ENCODE measurements at places on chromosomes 11 and 22.

- DNase-seq = no peak
Observed at GRCh38 chr11:115338476-115338875, 165.7 kb downstream of the CADM1 start.

- no peak for DNase-seq
Observed at GRCh38 chr22:28783786-28784671, 11.5 kb downstream of the CCDC117 start.

- no peak for DNase-seq
Observed at GRCh38 chr11:32332990-32333319, 102.4 kb downstream of the WT1 start.

- no peak for DNase-seq
Observed at GRCh38 chr11:62432695-62433094, 13.9 kb downstream of the SCGB1A1 start.

DNA sequence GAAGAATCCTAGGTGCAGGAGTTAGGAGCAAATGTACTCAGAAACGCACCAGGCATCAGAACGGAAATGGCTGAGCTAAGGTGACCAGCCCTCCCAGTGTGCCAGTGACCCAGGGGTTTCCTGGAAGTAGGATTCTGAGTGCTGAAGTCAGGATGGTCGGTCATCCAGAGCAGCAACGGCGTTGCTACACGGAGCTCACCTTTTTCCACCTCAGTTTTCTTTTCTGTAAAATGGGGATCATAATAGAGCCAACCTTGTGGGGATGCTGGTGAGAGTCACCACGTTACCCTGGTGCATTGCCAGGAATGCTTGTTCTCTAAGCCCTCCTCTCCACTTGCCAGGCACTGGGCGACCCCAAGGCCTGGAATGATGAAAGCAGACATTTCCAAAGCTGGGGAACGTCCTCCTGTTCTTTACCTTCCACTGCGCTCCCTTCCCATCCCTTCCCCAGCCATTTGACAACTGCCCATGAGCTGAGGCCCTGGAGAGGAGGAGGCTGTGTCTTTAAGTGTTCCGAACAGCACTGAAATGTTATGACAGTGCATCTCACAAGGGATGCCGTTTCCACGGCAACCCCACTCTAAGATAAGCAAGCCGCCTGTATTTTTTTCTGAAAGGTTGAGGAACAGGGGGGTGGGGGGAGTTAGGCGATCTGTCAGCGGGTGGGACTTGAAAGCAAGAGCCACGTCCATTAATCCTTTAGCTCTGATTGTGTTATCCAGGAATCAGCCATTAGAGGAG is 66.8 kb downstream of the TSPAN18 start:
- DNase-seq = no peak

- DNase-seq = no peak
Observed at GRCh38 chr11:8733852-8734251, 51.3 kb downstream of the RPL27A start.

DNA sequence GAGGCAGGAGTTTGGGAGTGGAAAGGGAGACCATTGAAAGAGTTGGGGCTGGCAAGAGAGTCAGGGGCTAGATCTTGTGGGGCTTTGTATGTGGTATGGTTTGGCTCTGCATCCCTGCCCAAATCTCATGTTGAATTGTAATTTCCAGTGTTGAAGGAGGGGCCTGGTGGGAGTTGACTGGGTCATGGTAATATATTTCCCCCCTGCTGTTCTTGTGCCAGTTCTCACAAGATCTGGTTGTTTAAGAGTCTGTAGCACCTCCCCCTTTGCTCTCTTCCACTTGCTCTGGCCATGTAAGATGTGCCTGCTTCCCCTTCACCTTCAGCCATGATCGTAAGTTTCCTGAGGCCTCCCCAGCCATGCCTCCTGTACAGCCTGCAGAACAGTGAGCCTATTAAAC is 10.1 kb upstream of the RAB3IL1 start:
- no peak for DNase-seq

GRCh38 chr11:65274735-65275682 is 13.2 kb downstream of the POLA2 start:
- DNase-seq = peak; percentile 59

DNA sequence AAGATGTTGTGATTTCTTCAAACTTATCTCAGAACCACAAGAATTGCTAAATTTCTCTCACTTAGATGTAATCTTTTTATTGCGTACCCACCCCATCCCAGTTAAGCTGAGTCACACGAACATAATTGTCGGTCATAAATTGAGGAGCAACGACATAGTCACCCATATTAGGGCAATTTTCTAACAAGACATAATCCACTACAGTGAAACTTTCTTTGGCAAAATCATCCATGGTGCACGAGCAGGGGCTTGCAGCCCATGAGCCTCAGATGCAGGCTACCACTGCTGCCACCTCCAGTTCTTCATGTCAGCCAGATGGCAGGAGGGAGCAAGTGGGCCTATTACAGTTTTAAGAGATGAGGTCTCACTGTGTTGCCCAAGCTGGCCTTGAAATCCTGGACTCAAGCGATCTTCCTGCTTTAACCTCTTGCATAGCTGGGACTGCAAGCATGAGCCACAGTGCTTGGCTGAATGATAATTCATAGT is 70.3 kb upstream of the GRK2 start:
- DNase-seq = no peak

DNA sequence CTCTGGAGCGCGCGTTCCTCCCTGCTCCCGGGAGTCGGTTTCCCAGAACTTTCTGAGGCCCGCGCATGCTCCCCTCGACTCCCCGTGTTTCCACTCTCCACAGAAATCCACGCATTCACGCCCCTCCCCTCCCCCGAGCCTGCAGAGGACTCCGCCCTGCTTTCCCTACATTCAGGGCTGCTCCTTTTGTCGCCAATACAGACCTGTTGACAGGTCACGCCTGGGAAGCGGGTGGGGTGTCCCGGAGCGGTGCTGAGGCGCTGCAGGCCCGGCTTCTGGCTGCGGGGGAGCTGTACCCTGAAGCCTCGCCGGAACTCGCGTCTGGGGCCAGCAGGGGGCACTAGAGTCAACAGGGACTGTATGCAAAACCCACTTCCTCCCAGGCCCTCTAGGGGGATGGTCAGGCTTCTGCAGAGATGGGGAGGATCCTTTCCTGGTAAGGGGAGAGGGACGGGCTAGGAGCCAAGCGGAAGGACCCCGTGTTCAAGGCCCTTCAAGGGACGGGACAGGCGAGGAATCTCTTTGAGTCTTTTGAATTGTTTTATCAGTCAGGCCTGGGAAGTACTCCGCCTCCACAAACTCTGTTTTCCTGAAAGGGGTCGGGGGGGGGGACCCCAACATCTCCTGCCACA is at the start of gene PRAME:
Gene PRAME (minus strand): TSS at position 294 of the 632 bp plus-strand sequence. CDS start 2,433 bp downstream, outside the sequence.
- DNase-seq = peak; percentile 91

- DNase-seq = no peak
Observed at GRCh38 chr11:45673441-45673840, 8.0 kb upstream of the CHST1 start.

DNA sequence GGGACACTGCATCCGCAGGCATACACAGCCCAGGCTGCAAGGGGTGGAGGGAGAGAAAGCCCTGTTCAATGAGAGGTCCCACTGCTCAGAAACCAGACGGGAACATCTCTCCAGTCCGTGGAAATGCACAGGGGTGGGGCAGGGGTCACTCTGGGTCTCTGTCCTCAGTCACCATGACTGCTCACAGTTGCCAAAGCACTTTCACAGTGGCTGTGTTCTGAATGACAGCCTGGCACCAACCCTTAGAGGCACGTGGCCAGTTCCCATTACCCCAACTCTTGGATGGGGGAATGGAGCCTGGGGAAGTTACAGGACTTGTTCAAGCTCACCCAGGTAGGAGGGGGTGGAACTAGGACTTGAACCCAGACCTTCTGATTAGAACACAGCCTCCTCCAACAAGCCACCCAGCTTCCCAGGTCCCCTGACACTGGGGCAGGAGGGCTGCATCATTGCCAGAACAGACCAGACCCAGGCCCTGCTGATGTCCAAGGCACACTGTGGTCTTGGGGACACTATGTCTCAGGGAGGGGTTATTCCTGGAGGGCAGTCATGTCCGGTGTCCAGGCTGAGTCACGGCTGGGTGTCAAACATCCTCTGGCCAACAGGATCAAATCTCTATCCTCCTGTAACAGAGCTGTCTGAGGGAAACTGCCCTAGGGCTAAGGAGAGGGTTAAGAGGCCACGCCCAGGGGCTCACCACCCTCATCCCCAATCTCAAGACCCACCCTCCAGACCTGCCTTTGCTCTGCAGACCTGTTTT is 8.2 kb downstream of the ZNF70 start:
- no peak for DNase-seq

DNA sequence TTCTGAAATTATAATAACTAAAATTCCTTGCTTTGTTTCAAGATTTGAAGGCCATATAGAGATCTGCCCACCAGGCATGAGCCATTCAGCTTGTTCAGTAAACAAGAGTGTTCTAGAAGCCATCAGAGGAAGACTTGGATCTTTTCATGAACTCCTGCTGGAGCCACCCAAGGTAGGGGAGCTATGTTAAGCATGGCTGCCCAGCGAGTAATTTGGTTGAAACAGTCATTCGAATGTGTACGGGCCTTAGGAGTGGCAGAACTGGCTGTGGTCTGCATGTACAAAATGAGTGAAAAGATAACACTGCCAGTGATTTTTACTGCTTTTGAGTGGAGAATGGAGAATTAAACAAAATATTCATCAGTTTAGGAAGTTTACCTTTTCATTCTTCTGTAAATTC is 103.7 kb downstream of the PPP6R3 start:
- DNase-seq = no peak

- peak; percentile 82 for DNase-seq
Observed at GRCh38 chr11:1574238-1574932, 2.3 kb upstream of the DUSP8 start.

DNA sequence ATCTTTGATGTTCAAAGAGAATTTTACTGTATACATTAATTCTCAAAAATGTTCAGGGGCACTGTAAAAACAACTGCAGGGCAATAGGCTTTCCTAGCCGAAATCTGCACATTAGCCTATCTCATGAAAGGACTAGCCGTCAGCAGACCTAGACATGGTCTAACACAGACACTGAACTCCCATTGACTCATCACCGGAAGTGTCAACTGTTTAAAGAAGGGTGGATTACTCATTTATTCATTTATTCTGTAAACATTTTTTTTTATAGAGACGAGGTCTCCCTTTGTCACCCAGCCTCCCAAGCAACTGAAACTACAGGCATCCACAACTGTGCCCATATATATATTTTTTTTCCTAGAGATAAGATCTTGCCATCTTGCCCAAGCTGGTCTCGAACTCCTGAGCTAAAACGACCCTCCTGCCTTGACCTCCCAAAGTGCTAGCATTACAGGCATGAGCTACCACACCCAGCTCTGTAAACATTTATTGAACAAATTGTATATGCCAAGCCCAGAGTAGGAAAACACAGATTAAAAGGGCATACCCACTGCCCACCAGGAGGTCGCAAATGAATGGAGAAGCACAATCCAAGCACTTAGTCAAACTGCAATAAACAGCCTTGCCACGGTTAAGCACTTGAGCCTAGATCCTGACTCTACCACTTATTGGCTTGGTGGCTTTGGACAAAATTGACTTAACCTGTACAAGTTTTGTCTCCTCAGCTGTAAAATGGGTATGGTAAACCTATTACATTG is 26.6 kb downstream of the RAB30 start:
- DNase-seq = peak; percentile 41

DNA sequence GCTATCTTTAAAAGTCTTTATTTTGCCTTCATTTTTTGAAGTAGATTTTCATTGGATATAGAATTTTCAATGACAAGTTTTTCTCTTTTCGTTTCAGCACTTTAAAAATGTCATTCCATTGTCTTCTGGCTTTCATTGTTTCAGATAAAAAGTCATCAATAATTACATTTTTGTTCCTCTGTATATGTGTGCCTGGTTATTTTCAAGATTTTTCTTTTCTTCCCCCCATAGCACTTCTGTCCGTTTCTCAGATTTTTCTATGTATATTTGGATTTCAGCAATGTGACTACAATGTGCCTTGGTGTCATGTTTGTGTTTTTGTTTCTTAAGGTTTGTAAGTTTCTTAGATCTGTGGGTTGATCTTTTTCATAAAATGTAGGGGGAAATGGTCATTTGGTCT is 66.3 kb upstream of the HSD17B12 start:
- no peak for DNase-seq

DNA sequence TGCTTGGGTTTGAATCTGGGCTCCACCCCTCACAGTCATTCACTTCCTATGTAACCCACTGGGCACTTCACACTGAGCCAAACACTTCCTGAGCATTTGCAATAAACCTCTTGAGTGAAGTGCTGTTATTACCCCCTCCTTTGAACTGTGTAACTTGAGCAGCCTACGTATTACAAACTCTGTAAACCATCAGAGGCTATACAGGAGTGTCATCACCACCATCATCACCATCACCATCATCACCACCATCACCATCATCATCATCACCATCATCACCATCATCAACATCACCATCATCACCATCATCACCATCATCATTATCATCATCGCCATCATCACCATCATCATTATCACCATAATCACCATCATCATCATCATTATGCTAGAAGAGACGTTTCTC is 18.4 kb downstream of the RTL6 start:
- DNase-seq = no peak

DNA sequence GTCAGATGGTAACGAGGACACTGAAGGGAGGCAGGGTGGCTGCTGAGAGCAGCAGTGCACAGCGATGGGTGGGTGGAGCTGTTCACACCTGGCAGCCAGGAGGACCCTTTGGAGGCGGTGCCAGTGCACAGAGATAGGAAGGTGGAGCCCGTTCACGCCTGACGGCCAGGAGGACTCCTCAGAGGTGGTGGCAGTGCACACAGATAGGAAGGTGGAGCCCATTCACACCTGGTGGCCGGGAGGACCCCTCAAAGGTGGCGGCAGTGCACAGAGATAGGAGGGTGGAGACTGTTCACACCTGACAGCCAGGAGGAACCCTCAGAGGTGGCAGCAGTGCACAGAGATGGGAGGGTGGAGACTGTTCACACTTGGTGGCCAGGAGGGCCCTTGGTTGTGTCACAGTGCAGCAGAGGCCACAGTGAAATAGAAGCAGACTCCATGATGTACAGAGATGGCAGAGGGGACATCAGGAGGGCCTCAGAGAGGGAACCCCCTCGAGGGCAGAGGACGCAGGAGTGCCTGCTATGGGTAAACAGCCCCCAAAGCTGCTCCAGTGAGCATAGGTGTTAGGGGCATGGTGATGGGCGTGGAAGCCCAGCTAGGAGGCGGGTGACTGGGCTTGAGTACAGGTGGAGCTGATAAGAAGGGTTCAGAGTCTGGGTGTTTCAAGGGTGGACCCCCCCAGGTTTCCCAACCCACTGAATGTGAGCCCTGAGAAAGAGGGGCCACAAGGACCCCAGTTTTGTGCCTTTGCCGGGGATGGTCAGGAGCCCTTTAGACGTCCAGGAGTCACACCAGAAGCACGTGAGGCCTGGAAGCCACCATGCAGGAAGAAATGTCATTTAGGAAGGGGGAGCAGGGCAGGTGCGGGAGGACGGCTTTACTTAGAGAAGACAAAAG is 566.7 kb downstream of the BRD1 start:
- no peak for DNase-seq

Measured in GM13976 (cell line).